Activated CD8-positive, alpha-beta memory T cell treated with anti-CD3 and anti-CD28 coated beads for 1 hour (primary cell): ENCODE measurements at places on chromosomes 1 and 21.

- DNase-seq: no peak
Observed at GRCh38 chr1:117611894-117612483, 6.1 kb downstream of the TENT5C start.

DNA sequence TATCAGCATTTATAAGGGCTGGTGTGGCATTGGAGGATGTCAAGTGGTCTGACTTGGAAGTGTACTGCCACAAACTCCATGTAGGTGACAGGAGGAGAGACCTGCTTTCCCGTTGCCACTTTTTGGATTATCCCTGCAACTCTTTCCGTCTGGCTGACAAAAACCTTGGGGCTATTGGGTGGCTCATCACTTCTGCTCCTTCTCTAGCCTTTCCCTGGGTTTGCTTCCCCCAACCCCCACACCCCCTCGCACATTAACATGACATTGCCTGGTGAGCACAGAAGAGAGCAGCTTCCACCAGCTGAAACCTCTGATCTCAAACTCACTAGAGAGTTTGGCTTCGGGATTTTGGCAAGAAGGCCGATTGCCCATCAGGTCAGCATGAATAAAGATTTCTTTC, 39.2 kb downstream of the PROX1 start:
- no peak for DNase-seq

DNA sequence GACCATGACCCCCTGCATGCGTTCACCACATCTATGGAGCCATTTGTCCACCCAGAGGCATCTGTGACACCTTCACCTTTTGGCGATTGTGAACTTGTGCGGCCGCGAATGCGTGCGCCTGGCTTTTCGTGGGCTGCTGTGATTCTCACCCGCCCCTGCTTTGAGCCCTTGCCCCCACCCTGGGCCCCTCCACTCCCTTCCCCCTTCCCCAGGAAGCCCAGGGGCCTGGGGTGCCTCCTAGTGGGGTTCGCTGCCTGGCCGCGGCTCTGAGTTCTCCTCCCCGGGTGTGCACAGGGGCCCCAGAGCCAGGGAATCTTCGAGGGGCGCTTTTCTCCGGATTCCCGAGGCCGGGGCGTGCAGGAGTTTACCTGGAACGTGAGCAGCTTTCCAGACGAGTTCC, 97.9 kb upstream of the ACTRT2 start:
- DNase-seq: no peak

- no peak for DNase-seq
Observed at GRCh38 chr1:200206340-200206739, 178.8 kb downstream of the NR5A2 start.

DNA sequence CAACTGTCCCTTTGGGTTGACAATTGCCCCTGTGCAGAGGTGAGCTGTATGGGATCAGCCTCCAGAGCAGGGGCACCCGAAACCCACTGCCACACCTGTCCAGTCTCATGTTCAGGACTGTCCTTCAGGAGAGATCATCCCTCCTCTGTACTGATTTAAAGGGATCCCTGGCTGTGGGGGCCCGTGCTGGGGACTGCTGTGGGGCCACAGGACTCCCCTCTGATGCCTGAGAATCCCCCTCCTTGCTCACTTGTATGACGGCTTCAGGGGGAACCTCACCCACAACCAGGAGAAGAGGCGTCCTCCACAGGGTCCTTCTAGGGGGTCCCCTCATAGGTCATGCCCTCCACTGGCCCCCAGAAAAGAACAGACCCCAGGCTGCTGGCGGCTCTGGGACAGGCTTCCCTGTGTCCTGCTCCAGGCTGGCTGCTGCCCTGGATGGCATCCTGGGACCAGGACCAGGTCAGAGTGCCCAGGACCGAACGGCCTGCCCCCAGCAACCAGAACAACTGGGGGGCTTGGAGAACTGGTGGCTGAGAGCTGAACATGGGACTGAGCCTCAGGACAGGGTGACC, 77.5 kb upstream of the ACTRT2 start:
- no peak for DNase-seq
